ENCODE measurements at places on chromosomes 3 and 15. TPM values are rescaled to one million over a fixed set of nuclear protein-coding genes. Genes with fewer than 3 reads are reported as not detected.

DNA sequence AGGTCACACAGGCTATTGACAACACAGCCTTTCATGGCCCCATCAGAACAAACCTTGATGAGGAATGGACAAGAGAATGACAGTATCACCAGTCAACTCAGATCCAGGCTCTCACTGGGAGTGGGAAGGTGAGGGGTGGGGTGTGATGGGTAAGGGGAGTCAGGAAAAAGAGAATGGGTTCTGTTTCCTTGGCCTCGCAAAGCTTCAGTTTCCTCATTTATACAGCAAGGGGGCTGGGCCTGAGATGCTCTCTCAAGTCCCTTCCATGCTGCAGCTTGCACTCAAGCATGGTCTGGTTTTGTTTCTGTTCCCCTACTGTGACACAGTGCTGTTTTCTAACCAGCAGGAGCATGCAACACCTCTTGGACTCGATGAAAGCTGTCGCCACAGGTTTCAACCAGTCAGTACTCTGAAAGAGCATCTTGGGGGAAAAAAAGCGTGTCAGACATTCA is 65.7 kb upstream of the IL12A start:
- DNase-seq, result no peak

GRCh38 chr3:160006282-160007163 is 17.9 kb downstream of the IL12A start:
- peak; percentile 30 for DNase-seq

DNA sequence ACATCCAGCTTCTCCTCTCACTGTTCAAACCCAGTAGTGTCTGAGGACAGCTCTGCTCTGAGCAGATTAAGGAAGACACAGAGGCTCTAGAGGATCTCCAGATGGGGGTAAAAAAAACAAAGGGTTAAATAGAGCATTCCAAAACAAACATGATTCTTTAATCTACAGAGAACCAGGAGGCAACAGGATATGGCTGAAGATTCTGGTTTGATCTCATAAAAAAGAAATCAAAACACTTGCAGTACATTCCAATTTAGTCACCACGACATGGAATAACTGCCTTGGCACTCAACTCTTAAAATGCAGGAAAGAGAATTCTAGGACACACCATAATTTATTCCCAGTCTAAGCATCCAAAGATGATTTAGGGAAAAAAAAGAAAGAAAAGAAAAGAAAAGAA is 32.0 kb downstream of the TM4SF4 start:
- DNase-seq, result no peak

- DNase-seq, result no peak
Observed at GRCh38 chr3:17055374-17056276, 170.9 kb downstream of the PLCL2 start.

GRCh38 chr15:49387471-49387870 is 35.6 kb upstream of the FGF7 start:
- DNase-seq, result no peak

CCDC9B gene
- total RNA-seq, result 1.0 TPM

RTP1 gene
- total RNA-seq, result not detected

MST1 gene
- 10.0 TPM for total RNA-seq

PIGB gene
- 23.4 TPM for total RNA-seq
